ENCODE measurements at places on chromosomes 5 and 9.

DNA sequence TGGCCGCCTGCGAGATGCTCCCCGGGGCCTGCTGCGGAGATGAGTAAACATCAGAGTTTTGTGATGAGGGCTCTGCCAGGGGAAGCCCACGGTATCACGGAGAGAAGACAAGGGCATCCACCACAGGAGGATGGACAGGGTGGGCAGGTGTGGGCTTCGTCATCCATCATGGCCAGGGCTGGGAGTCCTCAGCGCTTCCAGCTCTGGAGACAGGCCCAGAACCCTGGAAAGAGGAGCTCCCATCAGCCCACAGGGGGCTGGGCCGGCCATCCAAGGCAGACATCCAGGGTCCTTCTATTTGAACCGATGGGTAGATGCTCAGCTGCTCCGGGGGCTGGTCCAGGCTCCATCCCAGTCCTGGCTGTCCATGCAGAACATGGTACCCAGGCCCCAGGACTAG lies 22.1 kb upstream of the FCN1 start:
- DNase-seq = no peak

DNA sequence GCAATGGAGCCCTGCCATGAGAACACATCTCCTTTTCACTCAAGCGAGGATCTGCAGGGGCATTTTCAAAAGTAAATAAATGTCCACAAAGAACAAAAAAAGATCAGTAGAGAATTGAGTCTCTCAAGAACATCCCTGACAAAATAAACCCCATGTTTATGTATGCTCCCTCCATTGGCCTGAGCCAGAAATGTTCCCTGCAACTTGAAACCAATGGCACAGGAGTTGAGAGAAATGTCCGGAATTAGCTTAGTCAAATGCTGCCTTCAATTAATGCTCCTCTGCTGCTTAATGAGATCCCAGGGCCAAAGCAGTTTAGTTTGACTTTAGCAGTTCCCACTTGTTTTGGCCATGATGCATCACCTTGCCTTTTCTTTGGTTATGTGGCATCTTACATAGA lies 238.3 kb downstream of the EBF1 start:
- DNase-seq = no peak

DNA sequence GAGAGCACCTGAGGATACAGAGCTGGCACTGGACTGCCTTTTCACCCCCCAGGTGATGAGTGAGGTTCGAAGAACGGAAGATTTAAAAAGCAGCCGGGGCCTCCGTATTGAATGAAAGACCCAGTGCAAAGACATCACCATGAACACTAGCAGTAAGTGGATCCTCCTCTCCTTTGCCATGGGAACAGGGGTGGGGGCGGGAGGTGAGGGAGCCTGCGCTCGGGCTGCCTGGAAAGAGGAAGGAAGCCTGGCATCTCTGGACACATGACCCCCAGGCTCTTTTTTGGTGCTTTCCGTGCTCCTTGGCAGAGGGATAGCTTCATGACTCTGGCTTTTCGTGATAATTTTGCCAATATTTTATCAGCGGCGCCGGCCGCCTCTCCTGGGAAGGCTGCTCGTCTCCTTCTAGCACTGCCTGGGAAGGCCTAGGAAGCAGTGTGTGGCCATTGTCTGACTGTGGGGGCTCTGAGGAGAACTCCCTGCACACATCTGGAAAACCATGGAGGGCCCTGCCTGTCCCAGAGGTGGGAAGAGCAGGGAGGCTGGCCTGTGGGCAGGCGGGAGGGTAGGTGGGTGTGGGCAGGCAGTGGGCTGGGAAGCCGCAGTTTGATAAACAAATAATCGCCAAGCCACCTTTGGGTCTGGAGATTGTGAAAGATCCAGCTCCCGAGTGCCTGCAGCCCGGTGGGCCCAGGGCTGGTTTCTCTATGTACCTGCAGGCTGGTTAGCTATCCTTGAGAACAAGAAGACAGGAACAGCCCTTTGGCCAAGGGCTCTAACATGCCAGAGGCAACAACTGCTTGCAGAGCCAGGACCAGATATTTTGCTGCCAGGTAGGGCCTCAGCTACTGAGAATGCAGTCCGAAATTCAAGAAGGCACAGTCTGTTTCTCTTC lies 911 bp downstream of the ABLIM3 start:
- no peak for DNase-seq

DNA sequence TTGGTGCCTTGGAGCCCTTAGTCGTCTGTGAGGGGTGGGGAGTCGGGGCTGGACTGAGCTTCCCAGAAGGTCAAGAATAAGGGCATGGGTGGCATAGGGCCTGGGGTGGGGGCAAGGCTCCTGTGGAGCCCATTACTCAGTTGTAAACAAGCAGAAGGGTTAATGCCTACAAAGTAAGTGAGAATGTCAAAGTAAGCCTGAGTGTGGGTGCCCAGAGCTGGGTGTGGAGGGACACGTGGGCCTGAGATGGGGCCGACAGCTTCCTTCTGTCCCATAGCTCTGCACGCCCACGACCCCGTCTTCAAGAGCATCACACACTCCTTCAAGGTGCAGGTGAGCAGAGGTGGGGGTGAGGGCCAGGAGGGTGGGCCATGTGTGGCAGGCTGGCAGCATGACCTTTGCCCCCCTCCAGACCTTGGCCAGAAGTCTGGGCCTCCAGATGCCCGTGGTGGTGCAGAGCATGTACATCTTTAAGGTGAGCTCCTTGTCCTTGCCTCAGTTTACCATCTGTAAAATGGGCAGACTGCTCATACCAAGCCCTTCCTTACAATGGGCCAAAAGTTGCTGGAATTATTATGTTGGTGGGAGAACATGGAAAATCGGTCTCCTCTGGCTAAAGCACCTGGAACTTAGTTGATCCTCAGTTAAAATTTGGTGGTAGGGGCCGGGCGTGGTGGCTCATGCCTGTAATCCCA lies 11.1 kb downstream of the DOLK start:
- DNase-seq = no peak

DNA sequence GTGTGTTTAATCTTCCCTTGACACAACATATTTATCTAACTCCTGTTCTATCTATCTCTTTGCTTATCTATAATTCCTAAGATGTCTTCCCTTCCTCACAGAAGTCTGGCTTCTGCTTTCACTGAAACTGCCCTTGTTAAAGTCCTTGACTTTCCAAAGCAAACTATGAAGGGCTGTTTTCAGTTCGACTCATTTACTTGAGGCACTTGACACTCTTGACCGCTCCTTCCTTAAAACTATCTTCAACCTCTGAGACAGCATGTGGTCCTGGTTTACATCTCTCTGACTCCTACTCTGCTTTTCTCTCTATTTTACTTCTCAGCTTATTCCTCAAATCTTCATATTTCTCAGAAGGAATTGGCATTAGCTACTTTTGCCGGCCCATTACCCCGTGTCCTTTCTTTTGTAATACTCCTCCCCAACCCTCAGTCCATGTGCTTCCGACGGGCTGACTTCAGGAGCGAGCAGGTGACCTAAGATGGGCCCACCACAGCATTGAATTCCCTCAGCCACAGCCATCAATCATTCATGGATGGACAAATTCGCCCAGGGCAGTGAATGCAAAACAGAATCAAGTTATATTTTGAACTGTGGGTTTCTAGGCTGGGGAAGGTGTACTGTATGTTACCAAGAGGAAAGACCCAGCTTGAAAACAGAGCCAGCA lies 1089.2 kb downstream of the PTPRD start:
- no peak for DNase-seq

DNA sequence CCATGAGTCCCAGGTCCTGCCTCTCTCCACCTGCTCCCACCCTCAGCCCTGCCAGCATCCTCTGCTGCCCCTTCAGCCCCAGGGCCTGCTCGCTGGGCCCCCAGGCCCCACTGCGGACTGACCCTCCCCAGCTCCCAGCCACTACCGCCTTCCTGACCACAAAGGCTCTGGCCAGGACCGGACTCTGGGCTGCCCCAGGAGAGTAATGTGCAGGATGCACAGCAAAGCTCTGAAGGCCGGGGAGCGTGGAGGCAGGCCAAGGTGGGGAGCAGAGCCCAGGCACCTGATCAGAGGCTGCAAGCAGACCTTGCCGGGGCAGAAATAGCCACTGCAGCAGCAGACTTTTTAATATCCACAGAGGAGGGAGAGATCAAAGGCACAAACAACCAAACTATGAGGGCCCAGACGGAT lies 27.9 kb downstream of the IPPK start:
- no peak for DNase-seq

DNA sequence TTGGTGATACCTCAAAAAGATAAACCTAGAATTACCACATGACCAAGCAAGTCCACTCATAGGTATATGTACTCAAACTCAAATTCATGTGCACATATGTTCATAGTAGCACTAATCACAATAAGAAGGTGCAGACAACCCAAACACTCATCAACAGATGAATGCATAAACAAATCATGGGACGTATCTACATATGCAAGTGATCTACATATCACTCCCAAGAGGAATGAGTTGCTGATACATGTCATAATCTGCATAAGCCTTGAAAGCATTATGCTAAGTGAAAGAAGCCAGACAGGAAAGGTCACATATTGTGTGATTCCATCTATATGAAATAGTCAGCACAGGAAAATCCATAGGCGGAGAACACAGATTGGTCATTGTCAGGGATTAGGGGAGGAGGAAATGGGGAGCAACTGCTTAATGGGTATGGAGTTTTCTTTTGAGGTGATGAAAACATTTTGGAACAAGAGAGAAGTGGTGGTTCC lies 10.6 kb upstream of the GPX8 start:
- no peak for DNase-seq

DNA sequence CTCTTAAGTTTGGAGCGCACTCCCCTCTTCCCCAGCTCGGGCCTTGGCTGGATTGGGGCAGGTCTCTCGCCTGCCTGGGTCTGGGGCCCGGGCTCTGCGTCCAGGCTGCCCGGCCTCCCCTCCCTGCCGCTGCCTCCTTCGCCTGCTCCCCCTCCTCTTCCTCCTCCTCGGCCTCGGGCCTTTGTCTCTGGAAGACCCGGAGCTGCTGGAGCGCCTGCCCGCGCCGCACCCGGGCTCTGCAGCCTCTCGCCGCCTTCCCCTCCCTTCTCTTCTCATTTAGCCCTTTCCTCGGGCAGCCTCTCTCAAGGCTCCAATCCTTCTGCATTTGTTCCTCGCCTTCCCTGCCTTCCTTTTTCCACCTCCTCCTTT lies 218.5 kb downstream of the C9orf50 start:
- DNase-seq = no peak

DNA sequence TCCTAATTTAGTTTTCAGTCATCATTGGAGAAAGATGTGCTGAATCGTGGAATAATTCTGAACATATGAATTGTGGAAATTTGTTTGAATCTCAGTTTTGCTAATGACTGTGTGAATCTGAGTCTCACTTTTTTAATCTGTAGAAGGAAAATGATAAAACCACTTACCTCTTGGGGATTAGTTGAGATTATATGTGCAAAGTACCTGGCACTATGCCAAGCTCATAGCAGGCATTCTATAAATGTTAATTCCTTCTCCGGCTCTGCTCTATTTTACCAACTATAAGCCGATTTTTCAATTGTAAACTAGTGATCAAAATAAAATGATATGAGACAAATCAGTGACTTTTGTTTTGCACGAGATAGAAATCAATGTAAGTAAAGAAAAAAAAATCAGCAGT lies 290.8 kb downstream of the TRPM3 start:
- no peak for DNase-seq

- DNase-seq = no peak
Observed at GRCh38 chr5:43973318-43973717, 370.3 kb downstream of the NNT start.

- no peak for DNase-seq
Observed at GRCh38 chr9:911005-911404, 65.5 kb upstream of the DMRT3 start.

- DNase-seq = no peak
Observed at GRCh38 chr9:126454795-126455194, 128.2 kb downstream of the MVB12B start.

DNA sequence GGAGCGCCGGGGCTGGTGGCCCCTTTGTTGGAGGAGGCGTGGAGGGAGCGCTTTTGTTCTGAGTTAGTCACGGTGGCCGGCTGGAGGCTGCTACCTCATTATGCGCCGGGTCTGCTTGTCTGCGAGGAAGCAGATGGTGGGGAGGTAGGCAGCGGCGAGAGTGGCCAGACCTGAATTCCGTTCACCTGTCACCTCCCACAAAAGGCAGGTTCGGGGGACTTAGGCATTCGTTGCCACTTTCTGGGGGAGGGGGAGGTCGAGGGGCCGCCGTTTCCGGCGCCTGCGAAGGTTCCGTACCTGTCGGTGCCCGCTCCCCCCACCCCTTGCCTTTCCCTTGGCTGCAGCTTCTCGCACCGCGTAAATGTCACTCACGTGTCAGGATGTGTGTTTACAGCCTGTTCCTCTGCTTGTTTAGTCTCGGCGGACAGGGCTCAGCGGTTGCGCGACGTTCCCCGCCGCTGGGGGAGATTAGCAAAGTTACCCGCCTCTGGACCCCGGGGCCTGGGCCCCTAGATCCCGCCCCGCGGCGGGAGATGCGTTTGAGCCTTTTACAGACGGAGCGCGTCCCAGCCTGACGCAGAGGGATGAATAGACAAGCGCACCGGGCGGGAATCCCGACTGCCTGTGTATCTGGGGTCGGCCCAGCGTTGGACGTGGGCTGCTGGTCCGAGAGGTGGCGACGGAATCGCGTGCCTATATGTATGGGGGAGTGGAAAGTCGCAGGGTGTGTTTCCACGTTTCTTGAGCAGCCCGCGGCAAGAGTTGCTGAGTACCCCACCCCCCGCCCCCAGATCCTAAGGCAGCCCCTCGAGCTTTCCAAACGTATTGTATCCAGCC lies 2.7 kb upstream of the LHX2 start:
- no peak for DNase-seq

GRCh38 chr5:132813599-132814502 lies 749 bp downstream of the SOWAHA start:
- DNase-seq = no peak

- DNase-seq = no peak
Observed at GRCh38 chr5:32018476-32019436, 155.4 kb downstream of the GOLPH3 start.

DNA sequence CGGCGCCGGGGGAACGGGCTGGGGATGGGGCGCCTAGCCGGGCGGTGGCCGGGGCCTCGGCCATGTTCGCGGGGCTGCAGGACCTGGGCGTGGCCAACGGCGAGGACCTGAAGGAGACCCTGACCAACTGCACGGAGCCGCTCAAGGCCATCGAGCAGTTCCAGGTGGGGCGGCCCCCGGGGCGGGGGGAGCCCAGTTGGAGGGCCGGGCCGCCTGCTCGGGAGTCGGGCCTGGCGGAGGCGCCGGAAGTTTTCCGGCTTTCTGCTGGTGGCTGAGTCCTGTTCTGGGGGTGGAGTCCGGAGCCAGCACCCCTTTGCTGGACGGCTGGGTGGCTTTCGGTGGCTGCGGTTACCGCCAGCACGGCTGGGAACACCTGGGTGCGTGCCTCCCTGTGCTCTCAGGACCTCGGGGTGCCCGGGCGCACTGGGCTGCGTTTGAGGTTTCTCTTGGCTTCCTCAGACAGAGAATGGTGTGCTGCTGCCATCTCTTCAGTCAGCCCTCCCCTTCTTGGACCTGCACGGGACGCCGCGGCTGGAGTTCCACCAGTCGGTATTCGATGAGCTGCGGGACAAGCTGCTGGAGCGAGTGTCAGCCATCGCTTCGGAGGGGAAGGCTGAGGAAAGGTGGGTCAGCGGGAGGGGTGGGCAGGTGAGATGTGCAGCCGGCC lies 454 bp downstream of the NELFB start:
- DNase-seq = no peak

- no peak for DNase-seq
Observed at GRCh38 chr5:74337254-74337983, 303.1 kb downstream of the ENC1 start.
